ENCODE measurements at places on chromosomes 2 and 18.

DNA sequence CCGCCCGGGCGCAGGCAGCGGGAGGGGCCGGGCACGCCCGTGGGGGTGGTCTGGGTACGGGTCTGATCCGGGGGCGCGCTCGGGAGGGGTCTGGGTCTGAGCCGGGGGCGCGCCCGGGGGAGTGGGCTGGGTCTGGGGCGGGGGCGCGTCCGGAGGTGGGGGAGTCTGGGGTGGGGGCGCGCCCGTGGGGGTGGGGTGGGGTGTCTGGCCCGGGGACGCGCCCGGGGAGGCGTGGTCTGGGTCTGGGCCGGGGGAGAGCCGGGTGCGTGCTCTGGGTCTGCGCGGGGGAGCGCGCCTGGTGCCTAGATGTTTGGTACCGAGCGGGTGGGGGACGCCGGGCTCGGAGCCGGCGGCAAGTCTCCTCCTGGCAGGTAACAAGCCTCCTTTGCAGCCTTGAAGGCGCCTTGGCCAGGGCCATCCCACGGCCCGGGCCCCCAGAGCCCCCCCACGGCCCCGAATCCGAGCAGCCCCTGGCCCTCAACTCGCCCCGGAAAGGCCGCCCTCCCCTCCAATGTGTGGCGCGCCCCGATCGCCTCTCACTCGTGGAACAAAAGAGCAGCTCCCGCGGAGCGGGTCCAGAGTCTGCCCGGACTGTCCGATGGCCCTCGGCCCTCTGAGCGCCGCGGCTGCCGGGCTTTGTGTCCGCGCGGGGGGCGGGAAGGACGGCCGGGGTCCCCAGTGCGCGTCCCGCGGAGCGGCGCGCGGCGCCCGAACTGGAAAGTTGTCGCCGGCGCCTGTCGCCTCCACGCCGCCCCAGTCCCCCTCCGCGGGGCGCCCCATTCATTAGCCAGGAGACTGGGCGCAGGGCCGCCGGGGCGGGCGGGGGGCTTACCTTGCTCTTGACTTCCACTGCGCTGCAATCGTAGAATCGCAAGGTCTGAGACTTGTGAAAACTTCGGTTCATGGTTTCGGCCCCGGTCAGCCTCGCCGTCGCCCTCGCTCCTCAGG, 595 bp downstream of the PARD6G start:
- DNase-seq, result no peak

GRCh38 chr2:25763575-25763974, 90.2 kb upstream of the DTNB start:
- no peak for DNase-seq

DNA sequence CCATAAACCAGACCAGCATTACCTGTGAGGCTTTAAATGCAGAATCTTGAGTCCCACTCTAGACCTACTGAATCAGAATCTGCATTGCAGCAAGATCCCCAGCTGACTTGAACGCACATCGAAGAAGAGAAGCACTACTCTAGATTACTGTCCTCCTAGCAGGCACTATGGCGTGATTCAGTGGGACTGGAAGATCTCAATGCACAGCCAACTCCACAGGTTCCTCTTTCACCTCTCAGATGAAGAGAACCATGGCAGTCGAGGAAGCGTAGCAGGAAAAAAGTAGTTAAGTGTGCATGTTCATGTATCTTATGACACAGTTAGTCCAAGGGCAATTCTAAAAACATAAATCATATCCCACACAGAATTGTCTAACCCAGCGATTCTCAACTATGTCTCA, 97.4 kb downstream of the STK39 start:
- no peak for DNase-seq

DNA sequence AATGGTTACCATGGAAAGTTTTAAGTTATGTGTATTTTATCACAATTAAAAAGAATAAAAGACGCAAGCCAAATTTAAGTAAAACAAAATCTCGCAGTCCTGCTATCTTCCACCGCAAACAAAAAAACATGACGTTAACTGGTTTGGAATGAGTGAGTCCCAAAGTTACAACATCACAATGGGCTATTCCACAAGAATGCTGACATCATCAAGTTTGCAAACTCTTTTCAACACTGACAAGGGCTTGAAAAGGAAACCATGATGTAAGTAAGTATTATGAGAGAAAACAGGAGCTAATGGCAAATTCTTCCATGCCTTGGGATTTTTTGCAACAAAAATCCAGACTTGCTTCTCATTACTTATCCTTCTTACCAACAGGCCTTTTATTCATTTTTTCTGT, 31.1 kb downstream of the SIGLEC15 start:
- no peak for DNase-seq

GRCh38 chr2:72012886-72013574, 134.6 kb downstream of the CYP26B1 start:
- no peak for DNase-seq

All from CD4-positive, alpha-beta T cell treated with Interleukin-6 at 100 ng/mL for 8 hours (primary cell).